HT1080 (cell line): ENCODE measurements at places on chromosomes 12 and 14. TPM values are rescaled to one million over a fixed set of nuclear protein-coding genes. Genes with fewer than 3 reads are reported as not detected.

The MYL2 gene
- total RNA-seq: not detected in 2 replicates

The NTS gene
- total RNA-seq: 0.56 TPM in 1 of 2 replicates, not detected in the other

The SINHCAF gene
- total RNA-seq: 41.9 and 51.8 TPM in 2 replicates

DNA sequence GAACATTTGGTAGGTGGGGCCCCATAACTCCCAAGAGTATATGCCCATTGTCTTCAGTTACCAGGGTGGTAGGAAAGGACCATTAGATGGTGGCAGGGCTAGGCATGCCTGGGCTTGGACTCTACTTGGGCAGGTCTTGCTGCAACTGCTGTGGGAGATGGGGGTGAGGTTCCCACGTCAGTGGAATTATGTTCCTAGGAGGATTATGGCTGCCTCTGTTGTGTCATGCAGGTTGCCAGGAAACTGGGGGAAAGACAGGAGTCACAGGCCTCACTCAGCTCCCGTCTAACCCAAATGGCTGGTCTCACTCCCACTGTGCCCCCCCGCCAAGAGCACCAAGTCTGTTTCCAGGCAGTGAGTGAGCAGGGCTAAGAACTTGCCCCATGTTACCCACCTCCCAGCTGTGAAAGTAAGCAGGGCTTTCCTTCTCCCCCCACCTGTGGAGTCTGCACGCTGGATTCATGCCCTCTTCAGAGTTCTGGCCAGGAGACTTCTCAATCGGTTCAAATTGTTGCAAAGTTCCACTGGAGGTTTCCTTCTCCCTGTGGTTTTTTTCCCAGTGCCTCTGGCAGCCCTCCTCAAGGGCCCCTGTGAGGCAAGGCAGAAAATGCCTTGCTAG lies 337.5 kb downstream of the CCDC91 start:
- DNase-seq: no peak

DNA sequence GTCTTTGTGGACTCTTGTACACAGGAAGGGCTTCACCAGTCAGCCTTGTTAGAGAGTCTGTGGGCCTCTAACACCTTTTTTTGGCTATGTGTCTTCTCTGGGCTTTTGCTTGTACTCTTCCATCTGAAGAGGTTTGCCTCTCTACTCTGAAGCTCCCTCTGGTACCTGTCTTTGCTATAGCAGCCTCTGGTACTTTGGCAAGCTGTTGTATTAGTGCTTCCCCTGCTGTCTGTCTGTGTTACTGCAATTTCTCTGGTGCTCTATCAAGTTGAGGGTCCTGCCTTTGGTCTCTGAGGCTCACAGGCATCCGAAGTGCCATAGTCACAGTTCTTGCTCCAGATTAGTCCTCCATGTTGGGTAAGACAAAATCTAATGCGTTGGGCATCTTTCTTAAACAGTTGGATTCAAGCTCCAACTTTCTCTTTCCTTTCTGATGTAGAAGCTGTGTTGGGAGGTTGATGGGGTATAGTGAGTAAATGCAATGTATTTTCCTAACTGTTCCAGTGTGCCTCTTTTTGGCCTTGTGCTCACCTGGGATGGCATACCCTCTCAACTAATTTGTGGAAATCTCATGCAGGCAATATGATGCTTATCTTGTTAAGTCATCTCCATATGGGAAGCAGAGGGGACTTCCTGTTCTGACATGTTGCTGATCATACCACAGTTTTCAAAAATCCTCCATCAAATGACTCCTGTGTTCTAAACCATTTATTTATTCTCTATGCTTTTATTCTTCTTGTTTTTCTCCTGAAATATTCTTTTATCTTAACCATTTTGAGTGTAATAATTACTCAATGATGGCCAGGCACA lies 88.8 kb downstream of the ATF7IP start:
- DNase-seq: peak; percentile 51

DNA sequence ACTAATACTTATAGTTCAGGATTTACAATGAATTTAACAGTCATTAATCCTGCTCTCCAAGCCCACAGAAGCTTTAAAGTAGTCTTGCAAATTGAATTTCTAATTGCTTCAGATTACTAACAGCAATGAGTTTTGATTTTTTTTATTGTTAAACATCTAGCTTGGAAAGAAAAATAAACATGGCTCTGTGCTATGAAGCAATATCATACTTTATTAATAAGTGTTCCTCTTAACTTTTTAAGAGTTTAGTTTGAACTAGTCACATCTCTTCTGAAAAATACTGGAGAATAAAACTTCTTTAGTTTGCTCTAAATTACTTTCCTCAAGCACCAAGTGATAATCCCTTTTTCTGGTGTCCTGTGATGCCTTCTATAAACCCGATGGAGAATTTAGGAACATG lies 250.2 kb downstream of the TRHDE start:
- no peak for DNase-seq

DNA sequence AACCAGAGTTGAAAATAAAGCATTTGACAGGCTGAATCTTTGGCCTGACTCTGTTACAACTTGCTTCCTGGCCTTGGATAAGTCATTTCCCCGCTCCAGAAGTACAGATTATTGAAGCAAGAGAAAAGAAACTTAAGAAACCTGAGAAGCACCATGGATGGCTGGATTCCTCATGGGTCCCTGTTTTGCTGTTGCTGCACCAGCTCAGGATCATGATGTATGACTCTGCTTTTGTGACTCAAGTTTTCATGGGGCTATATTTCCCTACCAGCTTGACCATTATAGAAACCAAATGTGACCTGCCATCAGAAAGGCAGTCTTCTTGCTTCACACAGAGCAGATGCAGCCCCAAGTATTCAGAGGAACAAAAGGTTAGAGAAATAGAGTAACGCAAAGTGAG lies 921.8 kb downstream of the BCL11B start:
- DNase-seq: no peak

GRCh38 chr14:30803185-30803584 lies 71.2 kb upstream of the COCH start:
- no peak for DNase-seq

DNA sequence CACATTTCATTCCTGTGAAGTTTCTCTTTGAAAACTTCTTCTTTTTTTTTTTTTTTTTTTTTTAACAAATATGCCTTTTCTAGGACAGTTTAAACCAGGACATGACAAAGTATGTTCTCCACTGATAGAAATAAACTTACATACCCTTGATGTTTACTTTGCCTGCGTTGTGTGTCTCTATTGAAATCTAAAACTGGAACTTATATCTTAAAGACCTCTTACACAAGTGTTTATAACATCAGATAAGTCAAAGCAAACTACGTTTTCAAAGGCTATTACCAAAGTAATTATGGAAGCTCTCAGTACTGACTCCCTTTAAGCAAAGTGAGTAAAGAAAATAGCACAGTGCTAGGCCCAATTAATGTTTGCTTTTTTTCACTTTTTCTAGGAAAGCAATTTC lies 30.6 kb upstream of the ISM2 start:
- no peak for DNase-seq

DNA sequence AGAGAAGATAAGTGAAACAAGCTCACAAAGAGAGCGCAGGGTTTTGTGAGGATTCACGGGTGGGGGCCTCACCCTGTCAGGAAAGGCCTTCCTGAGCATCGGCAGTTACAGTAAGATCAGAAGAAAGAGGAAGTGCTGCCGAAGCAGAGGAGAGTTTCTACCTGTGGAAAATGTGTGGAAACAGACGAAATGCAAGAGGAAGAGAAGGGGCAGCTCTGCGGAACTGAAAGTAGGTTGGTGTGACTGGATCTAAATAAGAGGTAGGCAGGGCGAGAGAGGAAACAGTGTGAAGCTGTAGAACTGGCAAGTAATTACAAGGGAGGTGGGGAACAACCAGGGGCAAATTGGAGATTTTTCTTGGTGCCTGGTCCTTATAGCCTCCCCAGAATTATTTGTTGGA lies 2.6 kb downstream of the GPR68 start:
- DNase-seq: no peak

GRCh38 chr12:109702111-109702841 lies 11.3 kb upstream of the FAM222A start:
- peak; percentile 30 for DNase-seq
